ENCODE measurements at places on chromosomes 1 and 21. TPM values are rescaled to one million over a fixed set of nuclear protein-coding genes. Genes with fewer than 3 reads are reported as not detected.

- no peak overlapping the region for H3K27ac ChIP-seq
- no peaks in the 10 kb centered on the region for H3K4me1 ChIP-seq
- no peak overlapping the region for H3K4me3 ChIP-seq
Observed at GRCh38 chr1:201496296-201496690, 10.6 kb downstream of the CSRP1 start.

DNA sequence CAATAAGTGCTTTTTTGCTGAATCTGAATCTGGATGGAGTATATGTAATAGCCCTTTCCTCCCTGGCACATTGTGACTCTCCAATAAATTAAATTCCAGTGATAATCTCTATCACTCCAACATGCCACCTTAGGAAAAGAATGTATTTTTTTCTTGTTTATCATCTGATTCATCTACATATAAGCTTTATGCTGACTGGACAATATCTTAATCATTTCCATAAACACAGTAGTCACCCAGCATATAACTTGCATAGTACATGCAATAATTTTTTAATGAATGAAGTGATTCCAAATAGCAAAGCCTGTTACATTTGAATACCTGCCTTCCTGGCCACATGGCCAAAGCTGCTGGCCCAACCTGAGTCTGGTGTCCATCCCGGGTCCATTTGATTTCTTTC lies 477.6 kb upstream of the USP24 start:
- H3K4me3 ChIP-seq: no peak overlapping the region
- H3K4me1 ChIP-seq: no peaks in the 10 kb centered on the region
- no peaks in the 10 kb centered on the region for H3K27me3 ChIP-seq
- no peaks in the 10 kb centered on the region for H3K36me3 ChIP-seq
- H3K27ac ChIP-seq: no peak overlapping the region

- no peak for DNase-seq
- H3K36me3 ChIP-seq: no peaks in the 10 kb centered on the region
- H3K4me1 ChIP-seq: no peaks in the 10 kb centered on the region
- no peak overlapping the region for H3K27ac ChIP-seq
Observed at GRCh38 chr21:17711896-17712295, 99.2 kb upstream of the BTG3 start.

DNA sequence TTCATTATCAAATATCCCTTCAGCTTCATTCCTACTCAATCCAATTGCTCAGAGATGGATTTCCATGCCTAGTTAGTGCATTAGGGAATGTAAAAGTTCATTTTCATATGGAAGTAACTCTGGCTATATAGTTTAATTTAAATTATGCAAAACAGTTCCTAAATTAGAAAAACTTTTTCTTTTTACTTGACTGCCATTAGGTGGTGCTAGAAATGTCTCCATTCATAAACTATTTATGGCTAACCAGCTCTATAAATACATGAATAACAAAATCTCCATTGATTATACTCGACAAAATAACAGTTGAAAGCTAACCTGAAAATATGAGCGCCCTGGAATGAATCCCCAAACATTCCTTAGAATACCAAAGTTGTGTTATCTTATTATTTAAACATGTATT lies 311.4 kb downstream of the USH2A start:
- H3K27me3 ChIP-seq: no peaks in the 10 kb centered on the region
- no peak overlapping the region for H3K27ac ChIP-seq
- DNase-seq: no peak

KCNC4 gene
- 13.0 TPM for total RNA-seq

ILDR2 gene
- total RNA-seq: 2.4 TPM
